ENCODE measurements at places on chromosomes 7 and 10.

DNA sequence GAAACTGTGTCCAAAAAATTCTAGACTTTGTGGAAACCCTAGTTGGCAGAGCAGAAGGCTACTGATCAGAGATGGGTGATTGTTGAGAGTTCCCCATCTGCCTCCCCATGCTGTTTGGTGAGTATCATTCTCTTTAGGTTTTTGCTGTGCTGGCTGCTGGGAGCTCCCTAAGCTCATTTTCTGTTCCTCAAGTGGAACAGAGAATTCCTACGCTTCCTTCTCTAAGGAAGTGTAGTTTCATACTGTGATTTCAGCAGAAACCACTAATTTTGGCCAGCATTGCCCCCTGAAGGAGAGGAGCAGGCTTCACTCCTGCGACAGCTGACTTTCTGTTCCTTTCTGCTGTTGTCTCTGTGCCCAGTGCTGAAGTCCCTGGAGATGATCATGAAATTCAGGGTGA, 355.3 kb upstream of the NPVF start:
- no peak for DNase-seq

DNA sequence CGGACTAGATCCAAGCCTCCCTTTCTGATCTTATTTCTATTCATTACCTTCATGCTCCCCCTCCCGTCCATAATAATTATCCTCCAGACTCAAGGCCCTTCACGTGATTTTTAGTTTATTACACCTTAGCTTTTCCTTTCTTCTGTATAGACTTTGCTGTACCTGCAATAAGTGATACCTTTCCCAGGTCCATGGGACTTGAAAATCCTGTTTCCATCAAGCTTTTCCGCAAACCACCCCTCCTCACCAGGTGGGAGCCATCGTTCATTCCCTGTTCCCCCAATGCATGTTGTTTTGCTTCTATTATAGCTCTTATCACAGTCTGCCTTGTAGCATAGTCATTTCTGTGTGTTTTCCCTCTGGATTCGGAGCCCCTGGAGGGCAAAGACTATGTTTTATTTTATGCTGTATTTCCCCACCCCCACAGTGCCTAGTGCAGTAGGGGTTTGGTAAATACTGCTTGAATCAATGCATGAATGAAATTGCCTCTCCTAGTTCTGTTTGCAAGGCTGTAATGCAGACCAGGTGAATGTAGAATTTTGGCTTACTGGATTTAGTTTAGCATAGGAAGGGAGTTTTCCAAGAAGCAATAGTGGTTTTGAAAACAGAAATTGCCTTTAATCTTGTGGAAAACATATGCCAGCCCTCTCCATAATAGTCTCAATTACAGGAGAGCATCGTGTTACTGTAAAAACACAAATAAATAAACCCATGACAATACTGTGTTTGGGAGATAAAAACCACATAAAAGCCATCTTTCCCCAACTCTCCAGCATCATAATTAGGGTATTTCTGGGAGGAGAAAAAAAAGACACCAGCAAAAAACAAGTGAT, 213.4 kb downstream of the AUTS2 start:
- DNase-seq = no peak

DNA sequence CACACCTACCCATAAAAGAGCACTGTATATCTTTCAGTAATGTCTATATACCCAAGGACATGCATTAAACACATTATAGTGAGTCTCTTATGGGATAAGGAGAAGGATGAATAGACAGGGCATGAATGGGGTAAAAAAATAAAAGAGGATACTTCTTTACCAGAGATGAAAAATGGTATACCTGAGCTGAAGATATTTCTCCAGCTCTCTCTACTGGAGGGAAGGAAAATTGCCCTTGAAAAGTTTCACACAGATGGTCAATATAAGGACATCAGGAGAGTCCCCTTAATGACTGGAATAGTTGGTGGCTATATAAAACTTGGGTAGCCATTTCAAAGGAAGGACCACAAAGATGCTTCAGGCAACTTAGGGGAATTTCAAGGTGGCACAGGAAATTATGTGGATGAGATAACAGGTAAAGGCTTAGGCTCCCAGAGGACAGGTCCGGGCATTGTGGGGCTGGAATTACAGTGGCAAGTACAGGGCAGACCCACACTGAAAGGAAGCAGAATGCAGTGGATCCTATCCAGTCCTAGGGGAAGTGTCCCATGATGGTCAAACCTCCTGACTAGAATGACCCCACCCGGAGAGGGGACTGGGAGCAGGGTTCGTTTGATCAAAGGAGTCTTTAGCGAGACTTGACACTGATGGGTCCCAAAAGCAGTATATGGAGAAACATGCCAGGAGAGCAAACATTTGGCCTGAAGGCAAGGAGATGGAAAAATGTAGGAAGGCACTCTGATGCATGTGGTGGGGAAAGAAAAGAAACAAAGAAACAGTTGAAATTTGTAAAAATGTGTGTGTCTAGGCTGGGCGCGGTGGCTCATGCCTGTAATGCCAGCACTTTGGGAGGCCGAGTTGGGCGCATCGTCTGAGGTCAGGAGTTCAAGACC, 35.6 kb downstream of the PLAU start:
- no peak for DNase-seq

- DNase-seq = no peak
Observed at GRCh38 chr7:134995239-134996096, 9.2 kb downstream of the AGBL3 start.

- no peak for DNase-seq
Observed at GRCh38 chr10:29987471-29987870, 71.9 kb downstream of the JCAD start.

DNA sequence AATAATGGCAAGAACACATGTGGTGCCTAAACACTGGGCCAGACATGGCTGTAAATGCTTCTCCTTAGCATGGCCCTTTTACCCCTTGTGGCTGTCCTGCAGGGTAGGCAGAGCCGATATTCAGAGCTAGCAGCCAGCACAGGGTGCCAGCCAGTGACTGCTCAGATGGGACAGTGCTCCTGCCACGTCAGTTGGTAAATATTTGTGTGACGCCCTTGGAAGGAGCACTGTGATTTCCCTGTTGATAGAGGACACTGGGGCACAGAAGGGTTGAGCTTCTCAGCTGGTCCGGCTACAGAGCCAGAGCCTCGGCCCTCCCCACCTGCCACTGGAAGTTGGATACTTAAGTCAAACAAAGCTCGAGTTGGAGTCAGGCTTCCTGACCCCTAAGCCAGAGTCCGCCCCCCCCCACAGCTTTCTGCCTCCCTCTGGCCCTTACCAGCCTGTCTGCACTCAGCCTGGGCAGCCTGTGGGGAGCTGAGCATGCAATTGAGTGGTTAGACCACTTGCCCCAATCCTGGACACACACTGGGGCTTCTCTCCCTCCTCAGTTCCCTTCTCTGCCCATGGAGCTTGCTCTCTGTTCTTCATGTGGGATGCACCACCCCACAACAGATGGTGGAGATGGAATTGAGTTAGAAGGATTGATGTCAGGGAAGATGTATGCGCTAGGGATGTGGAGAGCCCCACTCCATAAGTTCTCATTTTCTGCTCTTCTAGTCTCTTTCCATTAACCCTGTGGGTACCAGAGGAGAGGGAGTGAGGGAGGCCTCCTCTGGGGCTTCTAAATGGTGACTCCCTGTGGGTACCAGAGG, 350.8 kb downstream of the PLXNA4 start:
- DNase-seq = peak; percentile 45

- DNase-seq = no peak
Observed at GRCh38 chr7:20249920-20250319, 32.7 kb upstream of the MACC1 start.

- DNase-seq = no peak
Observed at GRCh38 chr7:27940341-27940740, 200.4 kb downstream of the TAX1BP1 start.

DNA sequence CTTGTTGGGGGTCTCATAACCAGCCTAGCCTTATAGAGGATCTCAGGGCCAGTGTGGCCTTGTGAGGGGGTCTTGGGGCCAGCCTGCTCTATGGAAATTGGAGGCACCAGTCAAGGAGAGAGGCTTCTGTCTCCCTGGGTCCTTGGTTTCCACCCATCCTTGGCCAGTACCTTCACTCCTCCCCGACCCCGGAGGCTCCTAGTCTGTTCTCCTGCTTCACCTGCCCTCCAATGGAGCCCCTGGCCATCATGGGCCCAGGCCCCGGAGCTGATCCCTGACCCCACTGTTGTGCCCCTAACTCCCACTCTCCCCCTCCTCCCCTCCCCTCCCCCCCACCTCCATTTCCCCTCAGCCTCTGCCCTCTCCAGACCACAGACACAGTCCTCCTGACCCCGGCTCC, 29.7 kb downstream of the RASGEF1A start:
- no peak for DNase-seq

GRCh38 chr10:29998142-29998808, 61.1 kb downstream of the JCAD start:
- peak; percentile 60 for DNase-seq

- DNase-seq = no peak
Observed at GRCh38 chr7:28013441-28013840, 167.2 kb downstream of the JAZF1 start.

DNA sequence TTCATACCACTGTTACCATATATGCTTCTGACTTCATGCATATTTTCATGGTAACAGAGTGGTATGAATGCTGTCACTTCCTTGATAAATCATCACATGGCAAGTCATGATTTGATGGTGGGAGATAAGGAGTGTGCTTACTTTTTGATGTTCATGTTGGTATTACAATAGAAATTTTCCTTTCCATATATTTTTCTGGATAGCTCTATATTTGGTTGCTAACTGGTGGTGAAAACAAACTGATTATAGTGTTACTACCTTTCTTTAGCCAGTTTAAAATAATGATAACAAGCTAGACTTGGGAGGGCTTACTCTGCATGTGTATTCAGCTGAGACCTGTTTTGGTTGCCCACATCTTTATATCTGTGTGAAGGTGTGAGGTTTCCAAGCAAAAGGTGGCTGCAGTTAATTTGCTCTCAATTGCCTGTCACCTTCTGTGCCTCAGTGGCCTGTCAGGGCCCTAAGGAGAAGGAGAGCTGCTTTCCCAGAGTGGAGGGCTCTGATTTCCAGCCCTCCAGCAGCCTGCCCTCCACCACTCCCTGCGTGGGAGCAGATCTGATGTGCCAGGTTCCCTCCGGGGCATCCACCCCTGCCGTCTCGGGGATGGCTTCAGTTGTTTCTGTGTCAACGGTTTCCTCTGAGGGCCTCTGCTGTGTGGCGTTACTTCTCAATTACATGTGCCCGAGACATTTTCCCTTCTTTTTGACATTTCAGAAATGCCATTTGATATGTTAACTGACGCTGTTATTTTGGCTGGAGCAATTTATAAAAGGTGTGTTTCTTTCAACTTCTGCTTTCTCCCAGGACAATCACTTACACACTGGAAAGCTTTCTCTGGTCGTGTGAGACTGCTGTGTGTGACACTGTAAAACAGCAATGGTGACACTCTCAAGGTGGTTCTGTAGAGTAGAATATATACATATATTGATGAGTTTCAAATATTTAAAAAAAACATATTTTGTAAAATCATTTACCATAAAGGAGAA, 107.7 kb upstream of the KLF6 start:
- DNase-seq = no peak

GRCh38 chr7:34821932-34822558, 164.0 kb downstream of the NPSR1 start:
- DNase-seq = no peak

DNA sequence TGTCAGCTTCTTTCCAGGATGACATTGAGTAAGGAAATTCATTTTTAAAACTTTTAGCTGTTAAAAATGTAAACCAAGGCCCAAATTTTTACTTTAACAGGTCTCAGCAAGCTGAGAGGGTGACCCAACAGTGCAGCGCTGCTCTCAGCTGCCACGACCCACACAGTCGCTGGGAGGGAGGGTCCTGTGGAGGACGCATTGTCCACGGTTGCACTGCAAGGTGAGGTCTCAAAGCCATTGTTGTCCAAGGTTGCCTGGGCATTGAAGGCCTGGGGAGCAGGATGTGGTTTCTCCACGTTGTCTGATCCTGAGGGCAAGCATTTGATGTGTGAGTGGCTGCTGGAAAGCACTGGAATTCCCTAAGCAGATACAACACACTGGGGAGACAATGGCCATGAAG, 15.1 kb upstream of the VIPR2 start:
- no peak for DNase-seq

DNA sequence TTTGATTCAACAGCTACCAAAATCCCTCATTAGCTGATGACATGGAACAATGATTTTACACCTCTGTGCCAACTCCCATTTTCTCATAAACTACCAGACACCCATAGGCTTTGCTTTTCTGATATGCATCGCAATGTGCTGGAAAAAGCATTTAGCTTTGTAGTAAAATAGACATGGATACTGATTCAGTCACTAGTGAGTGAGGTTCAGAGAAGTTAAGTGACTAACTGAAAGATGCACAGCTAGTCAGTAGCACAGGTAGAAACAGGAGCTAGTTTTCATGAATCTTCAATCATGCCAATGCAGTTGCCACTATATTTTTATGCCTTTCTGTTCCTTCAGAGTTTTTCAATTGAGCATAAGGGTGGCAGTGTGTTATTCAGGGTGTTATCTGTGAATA, 38.7 kb downstream of the PRKG1 start:
- no peak for DNase-seq

DNA sequence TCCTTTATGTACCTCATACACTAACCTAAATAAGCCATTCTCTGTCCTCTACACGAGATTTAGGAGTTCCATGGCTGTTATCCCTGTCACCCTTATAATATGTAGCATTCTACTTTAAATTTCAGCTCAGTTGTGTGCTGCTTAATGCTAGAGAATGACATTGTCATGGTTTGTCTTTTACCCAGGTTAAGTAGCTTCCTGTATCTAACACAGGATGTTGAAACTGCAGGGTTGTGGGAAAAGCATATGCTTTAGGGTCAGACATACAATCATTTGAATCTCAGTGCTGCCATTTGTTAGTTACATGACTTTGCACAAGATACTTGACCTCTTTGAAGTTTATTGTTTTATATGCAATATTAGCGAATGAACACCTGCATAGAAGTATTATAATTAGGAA, 235.1 kb upstream of the CACNA2D1 start:
- no peak for DNase-seq

DNA sequence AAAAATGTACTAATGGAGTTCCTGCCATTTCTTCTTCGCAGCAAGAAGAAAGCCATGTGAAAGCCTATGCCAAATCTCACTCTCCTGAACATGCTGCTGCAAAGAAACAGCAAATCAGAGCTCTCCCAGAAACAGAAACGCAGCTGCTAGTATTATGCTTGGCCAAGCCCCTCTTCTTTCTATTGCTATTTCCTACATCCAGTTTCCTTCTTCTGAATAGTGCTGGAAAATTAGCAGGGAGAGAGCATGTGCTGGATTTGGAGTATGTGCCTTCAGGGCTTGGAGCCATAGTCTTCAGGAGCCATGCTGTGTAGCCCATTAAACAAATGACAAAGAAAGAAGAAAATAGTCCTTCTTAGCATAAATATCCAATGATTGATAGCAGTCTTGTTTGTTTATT, 852.0 kb upstream of the PHF14 start:
- no peak for DNase-seq

DNA sequence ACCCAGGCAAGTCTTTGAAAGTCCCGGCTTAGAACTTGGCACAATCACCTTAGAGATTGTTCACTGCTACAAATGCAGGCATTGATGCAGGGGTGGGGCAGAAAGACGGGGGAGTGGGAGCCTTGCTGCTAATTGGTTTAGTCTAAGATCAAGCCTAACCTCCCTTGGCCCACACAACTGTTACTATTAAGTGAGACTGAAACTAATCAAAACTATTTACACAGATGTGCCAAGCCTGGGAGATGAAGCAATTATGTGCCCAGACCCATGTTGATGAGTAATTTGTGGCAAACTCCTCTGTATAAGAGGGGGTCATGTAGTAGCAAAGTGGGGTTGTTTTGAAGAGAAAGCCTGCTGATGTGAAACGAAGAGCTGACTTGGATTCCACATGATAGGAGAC, 178.2 kb upstream of the ITGB1 start:
- DNase-seq = no peak

GRCh38 chr7:23205909-23206767, 24.3 kb downstream of the NUP42 start:
- no peak for DNase-seq

- DNase-seq = no peak
Observed at GRCh38 chr7:30330134-30331111, 46.0 kb downstream of the ZNRF2 start.

Measured in H54 (cell line).